Left ventricle myocardium inferior (tissue), 1 donor: ENCODE measurements at places on chromosomes 12 and 14. TPM values are rescaled to one million over a fixed set of nuclear protein-coding genes. Genes with fewer than 3 reads are reported as not detected.

Gene PIWIL1
- total RNA-seq = not detected

Gene TSHR
- not detected for total RNA-seq

Gene AMN
- total RNA-seq = not detected

Gene GRIP1
- 0.47 TPM for total RNA-seq

Gene GPRC5D
- not detected for total RNA-seq

Gene AHNAK2
- total RNA-seq = 2.5 TPM

Gene MIP
- total RNA-seq = not detected

Gene KITLG
- total RNA-seq = 8.6 TPM

Gene VPS37B
- 13.3 TPM for total RNA-seq

Gene PTPN6
- total RNA-seq = 6.7 TPM

Gene CD163
- 44.7 TPM for total RNA-seq

Gene C2CD5
- total RNA-seq = 22.5 TPM

Gene PZP
- total RNA-seq = 0.36 TPM

Gene ACSS3
- 24.5 TPM for total RNA-seq

Gene FGF6
- not detected for total RNA-seq

Gene CCDC184
- 1.0 TPM for total RNA-seq

Gene RNU7-1
- not detected for total RNA-seq

Gene RASSF8
- total RNA-seq = 33.7 TPM

Gene GDF3
- total RNA-seq = 0.19 TPM

Gene KDM5A
- 28.2 TPM for total RNA-seq

Gene SPTB
- total RNA-seq = 82.2 TPM

Gene SLC7A7
- total RNA-seq = 4.6 TPM

Gene GLIPR1L2
- total RNA-seq = 1.5 TPM

Gene ESRRB
- total RNA-seq = 16.9 TPM

Gene SLC17A8
- total RNA-seq = not detected

Gene NELL2
- 0.55 TPM for total RNA-seq

Gene VRTN
- total RNA-seq = not detected

Gene PAPLN
- total RNA-seq = 1.2 TPM

Gene SUPT16H
- 27.5 TPM for total RNA-seq

Gene AKAP6
- 218 TPM for total RNA-seq

Gene TEX52
- total RNA-seq = not detected

Gene PLD4
- total RNA-seq = 0.44 TPM

Gene MORN3
- total RNA-seq = not detected

Gene CISTR
- total RNA-seq = 2.1 TPM

Gene B3GNT4
- total RNA-seq = not detected

Gene NOC4L
- total RNA-seq = 10.3 TPM

Gene RND1
- total RNA-seq = 0.47 TPM

Gene SERPINA12
- total RNA-seq = not detected

Gene AKAP3
- total RNA-seq = 2.7 TPM

Gene CAPZA3
- not detected for total RNA-seq
